Breast epithelium (tissue), 4 donors: ENCODE measurements at places on chromosomes 7 and 10. TPM values are rescaled to one million over a fixed set of nuclear protein-coding genes. Genes with fewer than 3 reads are reported as not detected.
A peak's percentile ranks its signal among the peaks of the same experiment; 100 is the strongest.

DNA sequence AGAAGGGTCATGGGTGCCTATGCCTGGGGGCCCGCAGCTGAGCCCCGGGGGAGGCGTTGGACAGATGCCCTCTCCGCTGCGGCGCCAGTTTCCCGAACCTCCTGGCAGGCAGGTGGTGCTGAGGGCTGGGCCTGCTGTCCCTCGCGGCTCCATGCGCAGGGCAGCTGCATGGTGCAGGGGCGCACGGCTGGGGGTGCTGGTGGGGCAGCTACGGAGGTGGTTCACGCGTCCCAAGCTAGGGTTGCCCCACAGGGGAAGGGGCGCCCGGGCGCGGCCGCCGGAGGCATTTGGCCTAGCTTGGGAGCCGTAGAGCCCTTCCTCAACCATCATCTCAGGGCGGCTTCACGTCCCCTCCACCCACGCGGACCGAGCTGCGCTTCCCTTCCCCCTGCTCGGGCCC, 146.0 kb downstream of the CCDC201 start:
- no peak overlapping the region for H3K4me3 ChIP-seq
- no peak overlapping the region for H3K27ac ChIP-seq
- H3K27me3 ChIP-seq: no peaks in the 10 kb centered on the region
- H3K36me3 ChIP-seq: peaks cover 3% of the 10 kb centered on the region
- H3K4me1 ChIP-seq: no peaks in the 10 kb centered on the region
- no peak for DNase-seq

- DNase-seq: no peak
- no peak overlapping the region for H3K4me3 ChIP-seq
- H3K27me3 ChIP-seq: no peaks in the 10 kb centered on the region
- H3K4me1 ChIP-seq: no peaks in the 10 kb centered on the region
- no peak overlapping the region for H3K27ac ChIP-seq
- H3K36me3 ChIP-seq: no peaks in the 10 kb centered on the region
Measured at GRCh38 chr7:117941138-117941810, 68.0 kb upstream of the CTTNBP2 start.

- DNase-seq: no peak
- H3K36me3 ChIP-seq: no peaks in the 10 kb centered on the region
- H3K4me3 ChIP-seq: no peak overlapping the region
- H3K4me1 ChIP-seq: no peaks in the 10 kb centered on the region
Measured at GRCh38 chr7:120043250-120043649, 229.7 kb upstream of the KCND2 start.

GRCh38 chr10:72267381-72267780, 6.3 kb upstream of the DDIT4 start:
- no peak for DNase-seq
- no peak overlapping the region for H3K4me3 ChIP-seq
- no peaks in the 10 kb centered on the region for H3K4me1 ChIP-seq

ADIRF gene
- 204 TPM for total RNA-seq

DNA sequence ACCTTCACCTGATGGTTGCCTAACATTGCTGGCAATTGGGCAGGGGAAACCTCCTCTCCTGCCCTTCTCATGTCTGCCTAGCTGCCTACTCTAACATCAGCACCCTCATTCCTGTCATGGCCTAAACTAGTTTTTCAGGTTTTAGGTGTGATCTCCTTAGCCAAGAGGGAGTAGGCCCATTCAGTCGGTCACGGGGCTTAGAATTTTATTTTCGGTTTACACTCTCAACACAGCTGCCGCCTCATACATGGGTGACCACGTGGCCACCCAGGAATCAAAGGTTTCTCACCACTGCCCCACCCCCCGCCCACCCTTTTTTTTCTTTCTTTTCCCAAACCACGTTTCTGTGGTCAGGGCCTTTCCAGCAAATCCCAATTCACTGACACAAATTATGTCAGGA, 97.2 kb downstream of the RALA start:
- no peaks in the 10 kb centered on the region for H3K27me3 ChIP-seq
- peak; percentile 88 for DNase-seq
- H3K4me1 ChIP-seq: no peaks in the 10 kb centered on the region

GRCh38 chr10:94785211-94785610, 22.7 kb downstream of the CYP2C19 start:
- H3K36me3 ChIP-seq: no peaks in the 10 kb centered on the region
- H3K27me3 ChIP-seq: no peaks in the 10 kb centered on the region
- no peak overlapping the region for H3K27ac ChIP-seq
- no peak for DNase-seq
- no peak overlapping the region for H3K4me3 ChIP-seq

- DNase-seq: no peak
- H3K4me1 ChIP-seq: no peaks in the 10 kb centered on the region
- H3K27me3 ChIP-seq: no peaks in the 10 kb centered on the region
- no peak overlapping the region for H3K4me3 ChIP-seq
Measured at GRCh38 chr10:32911285-32912016, 46.6 kb downstream of the ITGB1 start.

- H3K4me1 ChIP-seq: no peaks in the 10 kb centered on the region
- no peak for DNase-seq
- H3K27ac ChIP-seq: no peak overlapping the region
- no peaks in the 10 kb centered on the region for H3K27me3 ChIP-seq
- H3K4me3 ChIP-seq: no peak overlapping the region
- H3K36me3 ChIP-seq: no peaks in the 10 kb centered on the region
Measured at GRCh38 chr10:126479280-126479895, 91.1 kb upstream of the ADAM12 start.

- no peaks in the 10 kb centered on the region for H3K27me3 ChIP-seq
- no peaks in the 10 kb centered on the region for H3K36me3 ChIP-seq
- no peak for DNase-seq
- no peak overlapping the region for H3K4me3 ChIP-seq
- no peak overlapping the region for H3K27ac ChIP-seq
- H3K4me1 ChIP-seq: no peaks in the 10 kb centered on the region
Measured at GRCh38 chr10:130371666-130372065, 235.5 kb downstream of the GLRX3 start.

STAMBPL1 gene
- total RNA-seq: 17.9 TPM

PVRIG gene
- 0.66 TPM for total RNA-seq

MARVELD1 gene
- total RNA-seq: 13.4 TPM

DNA sequence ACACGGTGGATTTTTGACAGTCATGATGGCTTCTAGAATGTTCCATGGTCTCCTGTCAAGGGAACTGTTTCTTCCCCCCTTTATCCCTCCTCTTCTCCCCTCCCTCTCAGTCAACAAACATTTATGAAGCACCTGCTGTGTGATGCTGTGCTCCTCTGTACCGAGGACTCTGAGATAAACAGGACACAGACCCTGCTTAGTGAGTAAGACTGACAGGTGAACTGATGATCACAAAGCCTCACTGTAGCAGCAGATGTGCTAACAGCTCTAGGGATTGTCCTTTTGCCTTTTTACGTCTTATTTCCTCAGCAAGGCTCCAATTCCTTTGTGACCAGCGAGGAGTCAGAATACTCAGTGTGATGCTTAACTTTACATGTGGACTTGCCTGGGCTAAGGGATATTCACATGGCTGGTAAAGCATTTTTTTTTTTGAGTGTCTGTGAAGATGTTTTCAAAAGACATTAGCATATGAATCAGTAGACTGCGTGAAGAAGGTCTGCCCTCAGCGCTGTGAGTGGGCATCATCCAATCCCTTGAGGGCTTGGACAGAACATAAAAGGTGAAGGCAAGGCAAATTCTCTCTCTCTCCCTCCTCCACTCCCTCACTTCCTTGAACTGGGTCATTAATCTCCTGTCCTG, 170.1 kb downstream of the ADRA2A start:
- DNase-seq: no peak
- H3K27ac ChIP-seq: no peak overlapping the region
- H3K27me3 ChIP-seq: no peaks in the 10 kb centered on the region
- no peaks in the 10 kb centered on the region for H3K36me3 ChIP-seq
- no peak overlapping the region for H3K4me3 ChIP-seq
